ENCODE measurements at places on chromosomes 1 and 21.
A peak's percentile ranks its signal among the peaks of the same experiment; 100 is the strongest.

DNA sequence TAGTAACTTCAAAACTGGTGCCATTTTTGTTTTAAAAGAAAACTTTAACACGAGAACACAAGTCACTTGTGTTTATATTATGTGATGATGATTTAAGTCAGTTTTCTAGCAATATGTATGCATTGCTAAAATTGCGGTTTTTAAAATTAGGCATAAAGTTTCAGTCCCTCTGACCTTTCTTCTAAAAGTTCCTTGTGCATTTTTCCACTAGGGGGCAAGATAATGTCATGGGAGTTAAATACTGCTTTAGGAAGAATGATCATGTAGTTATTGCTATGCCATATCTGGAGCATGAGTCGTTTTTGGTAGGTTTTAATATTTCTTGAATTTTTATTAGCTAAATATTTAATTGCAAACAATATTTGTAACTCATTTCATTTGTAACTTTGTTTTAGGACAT is 10.7 kb downstream of the CDC7 start:
- DNase-seq, result peak; percentile 27

- no peak for DNase-seq
These were observed 29.1 kb downstream of the SLC19A1 start for GRCh38 chr21:45513003-45513717.

DNA sequence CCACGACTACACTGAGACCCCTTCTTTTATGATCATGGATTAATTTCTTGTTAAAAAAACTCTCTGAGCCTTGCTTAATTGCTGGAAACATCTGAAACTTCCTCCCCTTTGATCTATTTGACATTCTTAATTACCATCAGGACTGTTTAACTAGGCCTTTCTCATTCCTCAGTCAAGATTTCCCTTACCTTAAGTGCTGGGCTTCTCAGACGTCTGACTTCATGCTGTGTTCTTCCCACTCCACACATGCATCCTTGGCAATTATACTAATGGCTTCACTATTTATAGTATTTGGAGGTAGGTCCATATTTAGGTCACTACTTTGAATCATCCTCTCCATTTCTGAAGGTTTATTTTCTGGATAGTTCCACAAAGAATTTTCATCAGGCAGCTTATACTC is 341.3 kb upstream of the TMPRSS15 start:
- DNase-seq, result no peak

- DNase-seq, result no peak
These were observed 36.6 kb upstream of the HMGN1 start for GRCh38 chr21:39385299-39386145.

GRCh38 chr1:232162001-232162400 is 467.9 kb downstream of the SIPA1L2 start:
- no peak for DNase-seq

DNA sequence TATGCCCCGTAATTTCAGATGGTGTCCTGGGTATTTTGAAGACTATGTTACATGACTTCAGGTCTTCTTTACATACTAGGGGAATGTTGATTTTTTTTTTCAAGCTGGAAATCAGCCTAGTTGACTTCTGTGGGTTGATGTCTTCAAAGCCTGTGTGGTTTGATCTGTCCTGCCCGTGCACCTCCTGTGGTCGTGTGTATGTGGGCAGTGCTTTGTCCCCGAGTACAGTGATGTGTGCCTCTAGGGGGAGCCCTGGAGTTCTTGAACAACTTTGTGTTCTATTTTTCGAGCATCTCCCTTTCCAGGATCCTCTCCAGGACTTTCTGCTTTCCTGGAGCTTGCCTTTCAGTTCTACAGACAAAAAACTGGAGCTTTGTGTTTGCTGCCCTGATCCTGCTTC is 28.9 kb downstream of the OBSCN start:
- DNase-seq, result peak; percentile 76

- no peak for DNase-seq
These were observed 20.4 kb downstream of the C21orf91 start for GRCh38 chr21:17798796-17799195.

- DNase-seq, result no peak
These were observed 39.8 kb downstream of the RIMS3 start for GRCh38 chr1:40625476-40626382.

GRCh38 chr21:21436012-21436534 is 437.9 kb downstream of the NCAM2 start:
- no peak for DNase-seq

DNA sequence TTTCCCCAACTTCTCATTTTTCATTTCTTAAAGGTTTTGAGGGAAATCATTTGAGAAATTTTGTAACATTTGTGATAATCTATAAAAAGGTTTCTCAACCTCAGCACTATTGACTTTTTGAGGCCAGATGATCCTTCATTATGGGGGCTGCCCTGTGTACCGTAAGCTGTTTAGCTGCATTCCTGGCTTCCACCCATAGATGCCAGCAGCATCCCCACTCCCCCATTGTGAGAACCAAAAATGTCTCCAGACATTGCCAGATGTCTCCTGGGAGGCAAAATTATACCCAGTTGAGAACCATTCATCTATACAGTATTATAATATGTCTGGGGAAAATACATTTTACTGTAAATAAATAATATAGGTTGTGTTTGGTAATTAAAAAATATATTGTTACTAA is 146.0 kb downstream of the PBX1 start:
- no peak for DNase-seq

GRCh38 chr1:29176576-29176975 is 5.1 kb downstream of the SRSF4 start:
- DNase-seq, result no peak

DNA sequence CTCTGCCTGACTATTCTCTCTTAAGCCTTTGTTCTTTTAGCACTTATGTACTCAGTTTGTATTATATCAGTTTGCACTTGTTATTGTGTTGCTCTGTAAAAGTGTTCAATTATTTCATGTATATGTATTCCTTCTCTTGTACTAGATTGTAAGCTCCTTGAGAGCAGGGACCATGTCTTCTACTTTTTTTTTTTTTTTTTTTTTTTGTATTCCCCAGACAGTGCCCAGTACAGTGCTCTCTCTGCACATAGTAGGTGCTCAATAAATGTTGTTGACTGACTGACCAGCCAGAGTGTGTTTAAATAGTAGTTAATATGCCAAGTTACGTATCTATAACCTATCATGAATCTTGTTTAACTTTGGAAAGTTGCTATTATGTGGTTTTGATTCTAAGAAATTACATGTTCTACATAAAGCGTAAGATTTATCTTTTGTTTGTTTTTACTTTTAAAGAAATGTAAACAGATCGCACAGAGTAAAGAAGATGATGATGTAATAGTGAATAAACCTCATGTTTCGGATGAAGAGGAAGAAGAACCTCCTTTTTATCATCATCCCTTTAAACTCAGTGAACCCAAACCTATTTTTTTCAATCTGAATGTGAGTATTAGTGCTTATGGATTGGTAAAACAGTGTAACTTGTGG is 16.1 kb downstream of the SON start:
- DNase-seq, result no peak

DNA sequence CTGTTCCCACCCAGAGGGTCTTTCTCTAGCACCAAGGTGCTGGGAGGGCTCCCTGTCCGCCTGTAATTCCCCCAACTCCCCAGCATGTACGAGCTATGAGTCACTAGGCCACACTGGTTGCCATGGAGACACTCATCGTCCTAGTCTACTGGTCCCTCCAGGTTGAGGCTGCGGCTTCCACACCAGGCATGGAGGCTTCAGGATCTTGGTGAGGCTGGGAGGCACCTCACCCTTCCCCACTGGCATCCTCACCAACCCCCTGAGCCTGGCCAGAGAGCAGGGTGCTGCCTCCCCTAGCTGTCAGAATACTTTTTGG is 75.6 kb upstream of the KAZN start:
- DNase-seq, result peak; percentile 16

- DNase-seq, result no peak
These were observed 116.7 kb downstream of the RHOU start for GRCh38 chr1:228852024-228852423.

DNA sequence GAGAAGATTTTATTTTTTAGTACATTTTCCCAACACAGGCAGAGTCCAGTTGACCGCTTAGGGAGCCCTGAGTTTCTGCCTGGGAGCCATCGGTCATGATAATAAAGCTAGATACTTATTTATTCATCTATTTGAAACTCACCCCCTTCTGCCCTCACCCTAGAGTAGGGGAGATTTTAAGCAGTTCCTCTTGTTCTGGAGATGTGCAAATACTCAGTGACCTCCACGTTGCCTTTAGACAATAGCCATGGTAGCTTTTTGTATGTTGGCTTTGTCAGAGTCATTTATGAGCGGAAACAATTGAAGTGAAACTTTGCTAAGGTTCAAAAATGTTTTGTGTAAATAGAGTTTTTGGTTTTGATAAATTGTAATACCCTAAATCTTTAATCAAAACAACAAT is 45.7 kb upstream of the PLPPR4 start:
- DNase-seq, result no peak

DNA sequence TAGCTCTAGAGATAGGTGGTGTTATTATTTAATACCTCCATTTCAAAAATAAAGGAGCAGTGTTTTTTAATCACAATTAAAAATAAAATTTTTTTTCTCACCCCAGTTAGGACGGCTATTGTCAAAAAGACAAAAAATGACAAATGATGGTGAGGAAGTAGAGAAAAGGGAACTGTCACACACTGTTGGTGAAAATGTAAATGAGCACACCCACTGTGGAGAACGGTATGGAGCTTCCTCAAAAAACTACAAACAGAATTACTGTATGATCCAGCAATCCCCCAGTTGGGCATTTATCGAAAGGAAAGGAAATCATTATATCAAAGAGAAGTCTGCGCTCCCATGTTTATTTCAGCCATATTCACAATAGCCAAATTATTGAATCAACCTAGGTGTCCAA is 148.7 kb upstream of the NR5A2 start:
- no peak for DNase-seq

DNA sequence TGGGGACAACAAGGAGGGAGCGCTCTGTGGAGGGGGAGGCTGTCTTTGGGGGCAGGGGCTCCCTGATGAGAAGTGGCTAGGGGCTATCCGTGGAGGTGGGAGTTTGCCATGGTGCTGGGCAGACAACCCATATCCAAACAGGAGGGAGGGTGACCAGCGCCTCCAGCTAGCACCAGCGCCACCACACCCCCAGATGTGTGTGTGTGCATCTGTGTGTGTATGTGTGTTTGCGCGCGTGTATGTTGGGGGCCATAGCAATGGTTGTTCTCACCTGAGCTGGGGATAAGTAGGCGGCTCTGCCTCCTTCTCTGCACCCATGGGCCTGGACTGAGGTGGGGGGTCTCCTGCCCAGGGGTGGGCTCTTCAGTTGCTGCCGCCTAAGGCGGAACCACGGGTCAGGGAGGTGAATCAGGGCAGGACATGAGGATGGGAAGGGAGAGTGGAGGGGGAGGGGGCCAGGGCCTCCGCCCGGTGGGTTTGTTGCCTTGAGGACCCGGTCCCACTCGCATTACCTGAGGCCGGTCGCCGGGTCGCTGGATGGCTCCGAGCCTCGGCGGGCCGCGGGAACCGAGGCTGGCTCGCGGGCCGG is 345 bp downstream of the HPCAL4 start:
- DNase-seq, result no peak

GRCh38 chr1:75630004-75630594 is 19.2 kb upstream of the SLC44A5 start:
- DNase-seq, result peak; percentile 25

- DNase-seq, result no peak
These were observed 154.1 kb downstream of the CLIC6 start for GRCh38 chr21:34822942-34823341.

GRCh38 chr1:33446590-33446989 is 15.7 kb upstream of the PHC2 start:
- no peak for DNase-seq

DNA sequence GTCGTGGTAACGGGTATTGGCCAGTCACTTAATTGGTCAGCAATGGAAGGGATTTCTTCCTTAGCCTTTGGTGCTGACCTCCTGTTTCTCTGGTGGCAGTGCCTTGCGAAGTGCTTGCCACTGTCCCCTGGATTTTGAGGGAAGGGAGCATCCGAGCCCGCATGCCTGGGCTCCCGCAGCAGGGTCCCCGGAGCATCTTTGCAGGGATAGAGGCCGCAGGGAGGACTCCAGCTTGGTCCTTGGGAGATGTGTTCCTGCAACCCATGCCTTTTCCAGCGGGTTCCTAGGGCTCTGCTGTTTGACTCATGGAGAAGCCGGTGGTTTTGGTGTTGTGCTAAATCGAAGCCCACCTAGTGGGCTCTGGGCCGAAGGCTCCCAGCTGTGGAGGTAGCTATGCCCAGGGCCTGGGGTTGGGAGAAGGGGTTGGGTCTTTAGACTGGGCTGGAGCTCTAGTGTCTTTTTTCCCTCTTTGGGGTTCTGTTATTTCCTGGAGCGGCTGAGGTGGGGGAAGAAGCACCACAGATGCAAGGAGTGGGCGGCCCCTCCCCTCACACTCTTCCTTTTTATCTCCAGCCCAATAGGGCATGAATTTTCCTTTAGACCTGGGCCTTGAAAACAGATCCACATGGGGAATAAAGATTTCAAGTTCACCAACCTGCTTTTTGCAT is 39.0 kb downstream of the PIK3CD start:
- no peak for DNase-seq

- no peak for DNase-seq
These were observed 5.3 kb downstream of the RXFP4 start for GRCh38 chr1:155946633-155947219.

- no peak for DNase-seq
These were observed 104.8 kb downstream of the TOMM20 start for GRCh38 chr1:235023711-235024439.

GRCh38 chr1:169892927-169893644 is 610 bp downstream of the SCYL3 start:
- DNase-seq, result peak; percentile 22

DNA sequence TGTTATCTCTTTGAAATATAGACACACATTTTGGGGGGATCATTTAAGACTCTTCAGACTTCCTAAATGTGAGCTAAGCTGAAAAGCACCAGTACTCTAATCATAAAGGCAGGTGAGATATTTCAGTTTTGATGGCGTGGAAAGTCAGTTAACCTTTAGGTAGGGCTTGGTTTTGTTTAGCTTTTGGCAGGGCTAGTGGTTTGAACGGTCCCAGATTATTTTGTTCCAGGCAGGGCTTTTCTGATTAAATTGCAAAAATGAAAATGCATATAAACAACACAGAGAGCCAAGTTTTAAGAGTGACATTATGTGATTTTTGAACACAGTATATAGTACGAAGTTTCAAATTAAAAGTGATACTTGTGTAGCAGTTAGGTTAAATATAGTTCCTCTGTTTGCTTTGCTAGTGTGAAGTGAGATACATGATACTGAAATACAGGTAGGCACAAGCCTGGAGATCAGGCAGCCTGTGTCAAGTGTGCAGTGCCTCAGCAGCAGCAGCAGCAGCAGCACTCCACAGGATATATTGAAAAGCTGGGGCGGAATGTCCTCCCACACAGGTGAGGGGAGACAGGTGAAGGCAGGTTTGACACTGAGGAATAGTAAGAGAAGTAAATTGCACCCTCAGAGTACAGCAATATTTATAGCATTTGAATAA is 47.4 kb downstream of the CAMTA1 start:
- no peak for DNase-seq

- DNase-seq, result no peak
These were observed 315.7 kb downstream of the TPR start for GRCh38 chr1:186059311-186059710.

DNA sequence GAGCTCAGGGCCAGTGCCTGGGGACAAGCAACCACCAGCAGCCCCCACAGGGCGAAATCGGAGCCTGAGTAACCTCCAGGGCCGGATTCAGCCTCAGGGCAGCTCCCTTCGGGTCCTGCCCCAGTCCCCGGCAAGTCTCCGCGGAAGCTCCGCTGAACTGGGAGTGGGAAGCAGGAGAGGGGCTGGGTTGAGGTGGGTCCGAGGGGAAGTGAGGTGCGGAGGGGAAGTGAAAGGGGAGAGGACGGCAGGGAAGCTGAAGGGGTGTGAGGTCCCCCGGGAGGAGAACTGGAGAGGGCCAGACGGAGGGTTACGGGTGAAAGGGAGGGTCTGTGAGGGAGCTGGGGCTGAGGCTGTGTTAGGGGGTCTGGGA is 560 bp downstream of the PADI2 start:
- no peak for DNase-seq

All from HEK293T (cell line).